ENCODE measurements at places on chromosomes 2 and 18. TPM values are rescaled to one million over a fixed set of nuclear protein-coding genes. Genes with fewer than 3 reads are reported as not detected.

The PRKAG3 gene
- 0.07 TPM for polyA plus RNA-seq

The TMEM182 gene
- polyA plus RNA-seq, result 2.6 TPM

The EVA1A gene
- 32.3 TPM for polyA plus RNA-seq

The SMYD5 gene
- 14.5 TPM for polyA plus RNA-seq

The CYP27A1 gene
- 24.7 TPM for polyA plus RNA-seq

The HOXD11 gene
- polyA plus RNA-seq, result 0.09 TPM

The DNAH6 gene
- polyA plus RNA-seq, result 0.57 TPM

The RSAD2 gene
- polyA plus RNA-seq, result 8.2 TPM

The BBS5 gene
- 7.8 TPM for polyA plus RNA-seq

The PARD3B gene
- 1.0 TPM for polyA plus RNA-seq

The ACTG2 gene
- 45.1 TPM for polyA plus RNA-seq

The UGT1A5 gene
- 0.14 TPM for polyA plus RNA-seq

The CRACDL gene
- polyA plus RNA-seq, result 3.6 TPM

The ST6GAL2 gene
- polyA plus RNA-seq, result 0.57 TPM

The LYG1 gene
- polyA plus RNA-seq, result 21.5 TPM

The COL3A1 gene
- polyA plus RNA-seq, result 48.2 TPM

The TRAK2 gene
- 13.8 TPM for polyA plus RNA-seq

The PROC gene
- 2.5 TPM for polyA plus RNA-seq

The CCDC142 gene
- polyA plus RNA-seq, result 6.7 TPM

The PTPRN gene
- 0.41 TPM for polyA plus RNA-seq

The KIF5C gene
- polyA plus RNA-seq, result 1.4 TPM

The BZW1 gene
- 119 TPM for polyA plus RNA-seq

The CD8B2 gene
- polyA plus RNA-seq, result 6.3 TPM

The POTEI gene
- 0.14 TPM for polyA plus RNA-seq

The BOD1L2 gene
- polyA plus RNA-seq, result 0.02 TPM

The KCNJ13 gene
- 0.18 TPM for polyA plus RNA-seq

The FER1L5 gene
- 0.09 TPM for polyA plus RNA-seq
